NCI-H774 (cell line): ENCODE measurements at places on chromosomes 3 and 15.

DNA sequence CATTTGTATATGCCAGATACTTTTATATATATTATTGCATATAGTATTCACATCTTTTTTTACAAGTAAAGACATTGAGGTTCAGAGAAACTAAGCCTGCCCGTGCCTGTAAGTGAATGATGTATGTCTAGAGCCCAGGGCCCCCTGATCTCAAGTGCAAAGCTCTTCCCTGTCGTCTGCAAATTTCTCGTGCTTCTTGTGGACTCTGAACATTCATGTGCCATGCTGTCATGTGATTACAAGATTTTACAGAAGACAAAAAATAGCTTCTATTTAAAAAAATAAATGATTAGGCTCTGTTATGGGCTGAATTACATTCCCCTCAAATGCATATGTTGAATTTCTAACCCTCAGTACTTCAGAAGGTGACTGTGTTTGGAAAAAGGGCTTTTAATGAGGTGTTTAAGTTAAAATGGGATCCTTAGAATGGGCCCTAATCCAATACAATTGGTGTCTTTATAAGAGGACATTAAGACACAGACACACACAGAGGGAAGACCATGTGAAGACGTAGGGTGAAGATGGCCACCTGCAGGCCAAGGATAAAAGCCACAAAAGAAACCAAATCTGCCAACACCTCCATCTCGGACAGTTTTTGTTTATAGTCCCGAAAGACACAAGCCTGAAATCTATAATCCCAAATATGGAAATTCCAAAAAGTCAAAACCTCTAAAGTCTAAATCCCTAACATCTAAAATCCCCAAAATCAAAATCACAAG lies 3.9 kb upstream of the MASP1 start:
- DNase-seq: no peak

- DNase-seq: no peak
These were observed 66.2 kb downstream of the KLF13 start for GRCh38 chr15:31392761-31393401.

DNA sequence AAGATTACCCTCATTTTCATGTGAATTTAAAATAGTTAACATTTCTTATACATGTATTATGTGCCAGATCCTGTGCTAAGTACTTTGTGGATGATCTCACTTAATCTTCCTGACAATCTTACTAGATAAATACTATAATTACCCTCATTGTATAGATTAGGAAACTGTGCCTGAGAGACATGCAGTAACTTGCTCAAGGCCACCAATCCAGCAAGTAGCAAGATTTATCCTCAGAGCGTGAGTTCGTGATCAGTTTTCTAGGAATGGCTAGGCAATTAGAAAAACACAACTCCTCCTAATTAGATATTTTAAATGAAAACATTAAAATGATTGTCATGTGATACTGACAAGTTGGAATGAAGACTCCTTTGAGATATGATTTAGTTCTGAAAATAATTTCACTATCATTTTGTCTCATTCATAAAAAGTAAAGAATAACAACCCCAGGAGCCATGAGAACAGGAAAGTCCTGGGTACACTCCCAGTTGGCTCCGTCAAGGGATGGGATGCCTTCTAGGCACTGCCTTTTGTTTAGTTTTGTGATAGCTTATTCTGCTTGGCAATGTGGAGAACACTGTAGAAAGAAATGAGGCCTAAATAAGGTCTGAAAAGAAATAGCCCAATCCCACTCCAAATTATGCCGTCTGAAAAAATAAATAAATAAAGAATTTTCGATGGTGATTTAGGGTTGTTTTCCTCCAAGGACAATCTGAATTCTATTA lies 61.3 kb downstream of the FBN1 start:
- DNase-seq: no peak

DNA sequence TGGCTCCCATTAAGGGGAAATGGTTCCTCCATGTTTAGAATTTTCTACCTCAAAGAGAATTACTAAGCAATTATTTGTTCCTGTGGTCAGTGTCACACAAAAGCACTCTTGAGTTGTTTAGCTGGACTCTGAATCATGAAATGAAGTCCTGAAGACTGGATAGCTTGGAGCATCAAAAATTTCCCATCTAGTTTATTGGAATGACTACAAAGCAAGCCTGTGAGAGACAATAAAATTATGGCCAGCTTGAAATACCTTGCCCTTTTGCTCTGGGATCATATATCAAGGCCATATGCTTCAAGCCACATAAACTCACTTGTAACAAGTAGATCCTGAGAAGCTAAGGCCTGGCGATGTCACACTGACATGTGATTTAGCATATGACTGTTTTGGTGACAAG lies 292.3 kb downstream of the TIGIT start:
- DNase-seq: no peak

DNA sequence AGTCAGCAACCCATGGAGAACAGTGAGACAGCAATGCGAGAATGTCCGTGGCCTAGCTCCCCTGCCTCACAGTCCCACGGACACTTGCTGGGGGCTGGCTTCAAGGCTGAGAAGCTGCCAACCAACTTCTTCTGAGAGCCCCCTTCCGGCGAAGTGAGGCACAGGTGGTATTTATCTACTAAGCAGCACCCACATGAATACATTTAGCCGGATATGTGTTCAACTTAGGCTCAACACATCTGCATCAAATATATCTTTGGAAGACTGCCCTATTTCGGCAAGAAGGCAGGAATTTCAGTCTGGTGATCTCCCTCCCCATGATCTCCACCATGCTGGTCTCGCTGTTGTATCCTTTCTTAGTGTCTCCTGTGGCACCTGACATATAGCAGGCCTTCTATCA lies 340.9 kb upstream of the NR2E3 start:
- DNase-seq: no peak

DNA sequence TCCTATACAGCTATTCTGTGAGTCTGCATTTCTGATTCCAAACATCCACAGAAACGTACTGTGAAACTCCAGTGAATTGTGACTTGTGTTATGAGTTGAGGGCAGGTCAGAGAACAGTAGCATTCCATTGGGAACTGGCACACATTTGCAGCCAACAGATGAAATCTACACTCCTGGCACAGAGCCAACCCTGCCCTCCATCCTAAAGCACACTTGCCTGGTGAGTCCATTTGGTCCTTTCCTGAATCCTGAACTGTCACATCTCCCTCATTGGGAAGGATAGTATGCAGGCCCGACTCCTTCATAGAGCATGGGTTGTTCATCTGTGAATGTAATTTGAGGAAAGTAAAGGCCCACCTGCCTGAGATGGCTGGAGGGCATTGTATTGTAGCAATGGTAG lies 314.3 kb upstream of the RASGRP1 start:
- no peak for DNase-seq

GRCh38 chr3:24158761-24159454 lies 213.8 kb downstream of the NR1D2 start:
- DNase-seq: no peak

GRCh38 chr3:171452328-171452727 lies 7.9 kb downstream of the TNIK start:
- DNase-seq: no peak

- DNase-seq: no peak
These were observed 642.3 kb upstream of the CFAP20DC start for GRCh38 chr3:59692117-59692516.

- DNase-seq: no peak
These were observed 42.0 kb upstream of the SACM1L start for GRCh38 chr3:45647148-45647619.

- no peak for DNase-seq
These were observed 71.1 kb downstream of the CDAN1 start for GRCh38 chr15:42665827-42666226.

GRCh38 chr15:98774756-98775497 lies 126.6 kb downstream of the IGF1R start:
- no peak for DNase-seq

- no peak for DNase-seq
These were observed 139.7 kb upstream of the BNIP2 start for GRCh38 chr15:59828861-59829260.
